Brain pericyte (primary cell): ENCODE measurements at places on chromosomes 16 and 17.

- no peak for DNase-seq
These were observed 36.2 kb downstream of the RBFOX3 start for GRCh38 chr17:79574656-79575055.

- no peak for DNase-seq
These were observed 43.5 kb downstream of the PLXDC1 start for GRCh38 chr17:39107973-39108372.

DNA sequence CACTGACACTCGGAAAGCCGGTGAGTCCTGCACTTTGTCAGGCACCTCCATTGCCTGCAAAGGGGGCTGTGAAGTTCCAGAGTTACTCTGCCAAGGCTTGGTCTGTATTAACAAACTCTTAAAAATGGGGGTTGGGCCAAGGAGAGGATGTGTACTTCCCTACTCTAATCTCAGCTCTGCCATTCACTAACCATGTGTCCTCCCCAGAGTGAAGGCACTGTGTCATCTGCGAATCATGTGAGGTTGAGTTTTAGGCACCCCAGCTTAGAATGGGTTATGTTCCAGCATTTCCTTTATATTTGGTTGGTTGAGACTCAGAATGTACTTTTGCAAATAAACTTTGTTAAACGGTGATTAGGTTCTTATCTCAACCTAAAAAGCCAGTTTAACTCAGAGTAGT is 24.9 kb downstream of the ERCC4 start:
- no peak for DNase-seq

DNA sequence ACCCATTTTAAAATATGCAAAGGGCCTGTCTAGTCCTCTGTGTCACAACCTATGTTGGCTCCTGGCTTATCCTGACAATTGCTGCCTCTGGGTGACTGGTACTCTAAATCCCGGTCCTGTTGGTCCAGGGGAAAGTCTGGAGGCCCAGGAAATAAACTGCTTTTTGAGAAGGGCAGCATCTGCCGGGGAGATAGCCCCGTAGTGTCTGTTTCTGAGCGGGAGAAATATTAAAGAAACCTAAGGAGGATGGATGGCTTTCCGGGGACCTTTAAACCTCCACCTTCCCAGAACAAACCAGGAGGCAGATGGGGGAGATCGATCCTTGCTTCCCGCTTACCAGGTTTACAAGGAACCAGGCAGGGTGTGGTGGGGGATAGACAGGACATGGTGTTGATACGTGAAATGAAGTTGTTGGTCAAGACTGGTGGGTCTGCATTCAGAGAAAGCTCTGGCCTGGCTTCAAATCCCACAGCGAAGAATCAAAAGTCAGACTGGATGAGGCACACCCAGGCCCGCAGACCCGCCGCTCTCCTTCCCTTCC is 3.8 kb downstream of the HOXB2 start:
- DNase-seq = no peak

DNA sequence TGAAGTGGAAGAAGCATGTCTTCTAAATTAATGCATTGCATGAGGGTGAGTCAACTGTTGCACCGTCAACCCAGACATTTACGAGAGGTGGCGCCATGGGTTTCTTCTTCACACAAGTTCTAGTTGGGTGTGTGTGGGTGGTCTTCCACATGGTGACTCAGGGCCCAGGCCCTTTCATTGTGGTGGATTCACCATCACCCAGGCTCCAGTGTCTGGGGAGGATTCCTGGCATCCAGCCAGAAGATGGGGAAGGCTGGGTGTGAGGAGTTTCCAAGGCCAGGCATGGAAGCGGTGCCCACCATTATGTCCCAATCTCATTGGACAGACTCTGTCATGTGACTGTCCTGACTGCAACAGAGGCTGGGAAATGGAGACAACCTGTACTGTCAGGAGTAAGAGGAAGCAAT is 21.4 kb upstream of the JPH3 start:
- DNase-seq = no peak

- no peak for DNase-seq
These were observed 172.5 kb downstream of the HS3ST3A1 start for GRCh38 chr17:13429201-13429600.

- DNase-seq = no peak
These were observed 2.2 kb upstream of the ZG16 start for GRCh38 chr16:29775742-29776408.

DNA sequence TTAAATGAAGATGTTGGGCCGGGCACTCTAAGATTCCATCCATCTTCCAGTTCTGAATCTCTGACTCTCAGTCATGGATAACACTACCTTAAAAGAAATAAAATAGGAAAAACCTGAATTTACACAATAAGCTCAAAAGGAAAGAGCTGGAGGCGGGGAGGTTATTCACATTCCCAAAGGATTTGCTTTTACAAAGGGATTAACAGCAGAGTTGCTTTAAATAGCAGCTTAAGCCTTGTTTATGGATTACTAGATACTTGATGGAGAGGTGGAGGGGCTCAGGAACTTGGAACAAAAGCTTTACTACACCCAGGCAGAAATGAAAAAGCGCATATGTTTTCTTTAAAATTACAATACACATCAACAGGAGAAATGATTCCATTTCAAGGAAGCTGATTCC is 84.5 kb downstream of the XYLT1 start:
- DNase-seq = no peak

- DNase-seq = no peak
These were observed 21.0 kb downstream of the SEC14L5 start for GRCh38 chr16:4979164-4979563.

DNA sequence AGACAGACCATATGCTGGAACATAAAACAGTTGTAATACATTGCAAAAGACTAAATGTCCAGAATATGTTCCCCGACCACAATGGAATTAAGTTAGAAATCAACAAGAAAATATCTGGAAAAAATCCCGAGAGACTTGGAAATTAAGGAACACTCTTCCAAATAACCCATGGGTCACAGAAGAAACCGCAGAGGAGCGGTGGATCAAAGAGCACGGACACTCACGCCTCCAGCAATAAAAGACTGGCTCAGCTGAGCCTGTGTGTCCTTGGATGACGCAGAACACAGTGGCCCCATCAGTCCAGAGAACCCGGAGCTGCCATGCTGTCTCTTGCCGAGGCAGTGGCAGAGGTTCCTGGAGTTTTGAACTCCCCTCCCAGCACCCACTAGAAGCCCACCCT is 30.9 kb upstream of the FOXF1 start:
- DNase-seq = no peak

GRCh38 chr16:68073902-68074760 is 11.0 kb upstream of the NFATC3 start:
- no peak for DNase-seq

DNA sequence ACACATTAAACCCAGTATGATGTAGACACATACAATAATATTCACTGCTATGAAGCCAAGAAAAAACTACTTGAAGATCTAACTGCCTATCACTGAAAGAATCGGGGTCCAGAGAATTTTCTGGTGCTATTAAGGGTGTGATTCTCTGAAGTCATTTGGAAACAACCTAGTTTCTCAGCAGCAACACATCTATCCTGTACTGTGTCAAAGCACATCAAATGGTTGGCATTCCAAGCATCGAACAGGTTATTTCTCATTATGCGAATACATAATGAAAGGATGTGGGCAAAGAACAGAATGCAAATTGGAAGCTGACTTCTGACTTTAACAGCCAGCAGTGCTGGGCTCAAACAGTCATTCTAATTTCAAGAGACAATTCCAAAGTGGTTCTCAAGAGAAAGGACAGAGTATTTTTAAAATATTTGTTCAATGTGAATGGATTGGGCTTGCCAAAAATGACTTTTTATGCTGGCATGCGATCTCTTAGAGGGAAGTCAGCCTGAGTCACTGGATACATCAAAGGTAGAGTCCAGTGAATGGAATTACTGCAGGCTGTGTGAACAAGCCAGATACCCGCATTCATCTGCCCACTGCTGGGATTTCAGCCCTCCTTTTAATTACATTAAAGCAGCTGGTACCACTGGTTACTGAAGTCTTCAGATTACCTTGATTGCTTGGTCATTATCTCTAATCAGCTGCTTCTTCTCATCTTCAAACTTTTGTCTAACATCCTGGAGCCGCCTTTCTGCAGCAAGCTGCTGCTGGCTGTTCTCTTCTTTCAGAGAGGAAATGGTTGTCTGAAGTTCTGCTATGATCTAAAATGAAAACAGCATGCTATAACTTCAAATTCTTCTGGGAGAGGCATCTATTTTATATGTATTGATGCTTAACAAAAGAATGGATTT is 181.2 kb upstream of the AXIN2 start:
- DNase-seq = no peak

DNA sequence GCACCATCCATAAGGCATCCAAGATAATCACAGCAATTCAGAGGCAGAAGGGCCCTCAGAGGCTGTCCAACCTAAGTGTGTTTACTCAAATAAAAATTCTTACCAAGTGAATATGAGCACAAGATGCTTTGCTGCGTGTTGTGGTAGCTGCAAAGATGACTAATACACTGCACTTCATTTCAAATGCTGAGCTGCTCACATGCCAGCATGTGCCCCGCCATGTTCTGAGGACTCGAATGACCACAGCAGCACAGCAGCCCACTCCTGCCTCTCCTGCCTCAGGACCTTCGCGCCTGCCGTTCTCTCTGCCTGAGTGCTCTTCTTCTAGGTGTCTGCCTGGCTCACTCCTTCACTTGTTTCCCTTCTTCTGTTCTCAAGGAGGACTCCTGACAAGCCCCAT is 19.0 kb downstream of the PIK3R5 start:
- DNase-seq = no peak

DNA sequence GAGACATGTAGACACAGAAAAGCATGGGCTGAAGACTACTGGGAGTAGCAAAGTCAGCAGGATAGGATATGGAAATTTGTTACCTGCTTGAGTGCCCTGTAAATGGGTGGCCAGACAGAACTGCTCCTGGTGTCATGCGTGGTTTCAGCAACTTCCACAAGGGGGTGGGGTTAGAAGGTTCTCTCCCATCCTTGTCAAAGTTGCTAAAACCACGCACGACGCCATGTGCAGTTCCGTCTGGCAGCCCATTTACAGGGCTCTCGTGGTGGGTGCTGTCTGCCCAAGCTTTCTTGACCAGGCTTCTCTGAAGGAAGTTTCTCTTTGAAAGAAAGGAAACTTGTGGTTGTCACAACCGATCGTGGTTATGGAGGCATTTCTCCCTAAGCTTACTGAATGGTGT is 6.9 kb upstream of the DBNDD1 start:
- DNase-seq = no peak

DNA sequence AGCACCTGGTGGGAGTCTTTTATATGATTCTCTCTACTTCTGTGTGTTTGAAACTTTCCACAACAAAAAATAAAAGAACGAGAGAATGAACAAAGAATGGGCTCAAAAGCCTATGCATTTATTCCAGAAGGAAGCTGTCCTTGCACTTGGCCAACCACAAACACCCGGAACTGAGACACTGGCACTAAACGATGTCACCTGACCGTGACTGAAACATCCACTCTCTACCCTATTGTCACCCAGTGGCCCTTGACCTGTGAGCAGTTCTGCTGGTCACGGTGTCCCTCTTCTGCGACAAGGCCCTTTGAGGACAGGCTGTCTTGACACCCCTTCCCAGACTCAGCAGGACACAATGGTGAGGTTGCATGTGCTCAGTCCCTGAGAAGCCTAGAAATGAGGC is 56.6 kb downstream of the TEKT5 start:
- DNase-seq = no peak

DNA sequence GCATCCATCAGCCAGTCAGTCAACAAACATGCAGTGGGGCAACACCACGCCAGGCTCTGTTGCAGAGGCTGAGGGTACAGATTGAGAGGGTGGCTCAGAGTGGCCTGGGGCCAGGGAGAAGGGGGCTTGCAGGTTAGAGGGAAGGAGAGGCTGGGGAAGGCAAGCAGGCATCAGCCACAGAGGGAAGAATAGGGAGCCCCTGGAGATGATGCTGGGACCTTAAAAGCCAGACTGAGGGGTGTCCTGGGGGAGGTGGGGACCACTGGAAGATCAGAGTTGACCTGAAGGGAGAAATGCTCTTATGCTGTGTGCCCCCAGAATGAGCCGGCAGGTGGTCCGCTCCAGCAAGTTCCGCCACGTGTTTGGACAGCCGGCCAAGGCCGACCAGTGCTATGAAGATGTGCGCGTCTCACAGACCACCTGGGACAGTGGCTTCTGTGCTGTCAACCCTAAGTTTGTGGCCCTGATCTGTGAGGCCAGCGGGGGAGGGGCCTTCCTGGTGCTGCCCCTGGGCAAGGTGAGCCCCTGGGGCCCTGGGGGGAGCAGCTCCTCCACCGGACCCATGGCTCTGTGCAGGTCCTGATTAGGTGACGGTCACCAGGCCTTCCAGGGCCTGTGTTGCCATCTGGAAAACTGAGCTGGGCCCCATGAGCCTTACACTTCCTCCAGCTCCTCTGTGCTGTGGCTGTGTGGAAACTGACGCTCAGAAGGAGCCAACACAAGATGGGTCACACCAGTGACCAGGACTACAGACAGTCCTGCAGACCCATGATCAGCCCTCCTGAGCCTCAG is 1.7 kb downstream of the CORO1A start:
- DNase-seq = no peak

- DNase-seq = no peak
These were observed 2.2 kb downstream of the MYADML2 start for GRCh38 chr17:81944858-81945257.

DNA sequence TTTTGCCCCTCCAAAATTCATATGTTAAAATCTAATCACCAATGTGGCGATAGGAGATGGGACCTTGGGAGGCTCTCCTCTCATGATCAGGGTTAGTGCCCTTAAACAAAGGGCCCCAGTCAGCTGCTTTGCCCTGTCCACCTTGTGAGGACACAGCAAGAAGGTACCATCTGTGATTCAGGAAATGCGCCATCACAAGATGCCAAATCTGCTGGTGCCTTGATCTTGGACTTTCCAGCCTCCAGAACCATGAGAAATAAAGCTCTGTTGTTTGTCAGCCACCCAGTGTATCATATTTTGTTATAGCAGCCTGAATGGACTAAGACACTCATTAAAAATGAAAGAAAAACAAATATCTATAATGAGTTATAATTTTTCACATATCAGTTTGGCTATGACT is 63.0 kb upstream of the NKD1 start:
- DNase-seq = no peak

GRCh38 chr16:73019457-73020362 is 28.2 kb downstream of the ZFHX3 start:
- DNase-seq = peak; percentile 65

DNA sequence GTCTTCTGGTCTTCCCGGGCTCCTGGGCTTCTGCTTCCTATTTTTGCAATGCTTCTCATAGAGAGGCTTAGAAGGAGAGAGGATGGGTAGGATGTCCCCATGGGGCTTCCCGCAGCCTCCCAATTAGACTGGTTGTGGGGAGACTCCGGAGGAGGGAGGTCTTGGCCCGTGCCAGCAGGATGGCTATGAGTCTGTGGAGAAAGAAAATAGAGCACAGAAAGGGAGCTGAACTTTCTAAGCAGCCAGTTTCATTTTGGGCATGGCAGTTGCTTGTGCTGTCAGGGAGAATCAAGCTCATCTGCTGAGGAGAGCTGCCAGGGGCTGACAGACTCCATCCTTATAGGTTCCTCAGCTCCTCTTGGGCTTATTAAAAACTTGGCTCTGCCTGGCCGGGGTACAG is 204.0 kb downstream of the SHISA9 start:
- DNase-seq = no peak

DNA sequence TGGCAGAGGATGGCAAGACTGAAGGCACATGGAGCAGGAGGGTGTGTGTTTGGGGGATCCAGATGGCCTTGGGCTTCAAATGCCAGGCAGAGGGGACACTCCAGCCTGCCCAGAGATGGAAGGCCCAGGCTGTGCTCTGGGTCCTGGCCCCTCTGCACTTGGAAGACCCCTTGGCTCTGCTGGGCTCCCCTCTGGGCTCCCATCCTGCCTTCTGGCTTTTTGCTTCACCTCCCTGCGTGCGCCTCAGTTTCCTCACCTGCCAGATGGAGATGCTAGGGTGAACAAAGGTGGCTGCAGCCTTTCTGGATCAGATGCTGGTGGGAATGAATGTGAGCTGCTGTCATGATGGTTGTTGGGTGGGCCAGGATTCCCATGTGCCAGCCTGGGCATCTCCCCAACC is 3.0 kb downstream of the SNN start:
- DNase-seq = no peak
